Activated CD8-positive, alpha-beta T cell treated with anti-CD3 and anti-CD28 coated beads, Interleukin-2, amount 10 ng/mL, durations not matched to agents 7 days and 5 days (primary cell): ENCODE measurements at places on chromosomes 7 and 10.

DNA sequence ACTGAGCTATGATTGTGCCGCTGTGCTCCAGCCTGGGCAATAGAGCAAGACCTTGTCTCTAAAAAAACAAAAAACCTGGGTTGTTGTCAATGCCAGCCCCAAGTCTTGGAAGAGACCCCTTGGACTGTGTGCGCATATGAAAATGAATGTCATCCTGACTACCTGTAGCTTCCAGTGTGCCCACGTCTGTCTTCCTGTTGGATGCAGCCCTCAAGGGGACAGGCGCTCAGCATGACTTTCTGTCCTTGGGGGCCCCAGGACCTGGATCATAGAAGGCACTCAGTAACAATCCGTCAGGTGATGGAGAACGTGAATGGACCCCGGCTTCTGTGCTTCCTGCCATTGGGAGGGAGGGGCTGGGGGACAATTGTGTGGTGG lies 9.0 kb downstream of the PRF1 start:
- no peak for DNase-seq

DNA sequence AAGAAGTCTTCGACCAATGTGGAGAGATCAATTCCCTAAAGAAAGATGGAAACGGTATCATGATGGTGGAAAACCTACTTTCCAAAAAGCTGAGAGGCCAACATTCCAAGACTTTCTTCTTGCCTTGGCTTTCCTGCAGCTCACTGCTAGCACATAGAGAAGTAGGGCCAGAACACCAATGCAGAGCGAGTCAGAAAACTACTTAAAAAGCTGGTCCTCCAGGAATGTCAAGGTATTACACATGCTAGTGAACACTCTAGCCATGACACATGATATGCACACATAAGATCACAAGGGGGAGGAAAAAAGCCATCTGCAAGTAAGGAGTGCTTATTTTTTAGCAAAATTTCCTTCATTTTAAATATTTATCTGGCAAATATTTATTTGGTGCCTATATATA lies 22.7 kb downstream of the GPAM start:
- no peak for DNase-seq

DNA sequence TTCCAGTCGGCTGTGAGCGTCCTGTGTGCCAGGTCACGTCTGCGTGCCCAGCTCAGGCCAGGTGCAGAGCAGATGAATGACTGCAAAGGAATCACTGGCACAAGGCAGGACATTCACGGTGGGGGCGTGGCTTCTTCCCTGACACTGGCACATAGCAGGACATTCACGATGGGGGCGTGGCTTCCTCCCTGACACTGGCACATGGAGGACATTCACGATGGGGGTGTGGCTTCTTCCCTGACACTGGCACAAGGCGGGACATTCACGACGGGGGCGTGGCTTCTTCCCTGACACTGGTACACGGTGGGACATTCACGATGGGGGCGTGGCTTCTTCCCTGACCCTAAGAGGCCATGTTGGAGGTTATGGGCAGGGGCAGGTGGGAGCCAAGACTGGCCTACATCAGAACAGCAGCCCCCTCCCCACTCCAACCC lies 64.3 kb downstream of the MYL10 start:
- no peak for DNase-seq

DNA sequence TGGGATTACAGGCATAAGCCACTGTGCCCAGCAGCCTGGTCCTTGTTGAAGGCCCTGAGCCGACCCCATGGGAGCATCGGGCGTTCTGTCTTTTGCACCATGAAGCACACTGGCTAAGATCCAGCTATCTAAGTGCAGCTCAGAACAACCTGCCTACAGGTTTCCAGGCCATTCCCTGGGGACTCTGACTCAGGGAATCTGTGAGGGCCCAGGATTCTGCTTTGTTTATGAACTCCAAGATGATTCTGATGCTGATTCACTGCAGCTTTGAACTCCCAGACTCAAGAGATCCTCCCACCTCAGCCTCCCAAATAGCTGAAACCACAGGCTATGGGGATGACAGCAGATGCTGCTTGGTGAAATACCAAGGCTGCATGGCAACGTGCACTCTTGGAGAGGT lies 30.2 kb downstream of the NPTX2 start:
- DNase-seq, result no peak

DNA sequence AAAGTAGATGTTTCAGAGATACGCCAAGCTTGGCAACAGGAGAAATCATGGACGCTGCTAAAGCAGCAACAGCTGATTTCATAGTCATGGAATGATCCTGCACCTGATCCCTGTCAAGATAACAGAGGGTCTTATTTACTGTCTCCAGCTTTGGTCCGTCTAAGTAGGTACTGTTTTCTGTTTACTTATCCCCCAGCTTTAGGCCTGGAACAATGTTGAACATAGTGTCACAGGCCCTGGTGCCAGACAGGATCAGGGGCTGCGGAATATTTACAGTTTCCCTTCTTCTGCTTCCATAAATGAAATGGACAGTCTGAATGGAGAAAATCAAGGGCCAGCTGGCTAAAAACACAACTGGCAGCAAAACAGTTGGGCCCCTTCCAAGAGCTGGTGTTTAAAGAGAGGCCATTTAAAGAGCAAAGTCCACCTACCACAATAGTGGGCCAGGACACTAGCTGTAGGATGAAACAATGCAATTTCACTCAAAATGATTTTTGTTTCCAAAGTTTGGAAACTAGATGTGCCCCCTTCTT lies 2.9 kb downstream of the GPR37 start:
- no peak for DNase-seq

GRCh38 chr10:71241114-71241829 lies 28.9 kb downstream of the UNC5B start:
- DNase-seq, result no peak

DNA sequence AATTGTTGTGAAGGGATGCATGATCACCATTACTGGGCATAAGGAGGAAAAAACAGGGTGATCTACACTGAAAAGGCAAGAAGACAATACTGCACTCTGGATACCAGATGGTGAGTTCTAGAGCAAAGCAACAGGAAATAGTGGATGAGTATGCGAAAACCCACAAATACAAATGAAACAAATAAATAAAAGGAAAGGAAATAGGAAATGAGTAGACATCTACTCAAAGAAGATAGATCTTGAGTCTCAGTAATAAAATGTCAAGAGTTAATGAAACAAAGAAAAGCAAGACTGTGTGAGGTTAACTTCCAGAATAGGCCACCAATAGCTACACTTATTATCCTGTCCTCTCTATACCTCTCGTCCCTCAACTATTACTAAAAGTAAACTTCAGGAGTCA lies 11.7 kb downstream of the ORC5 start:
- DNase-seq, result no peak

GRCh38 chr10:61815496-61815895 lies 86.0 kb upstream of the ARID5B start:
- DNase-seq, result no peak

GRCh38 chr7:107501593-107501992 lies 31.7 kb downstream of the GPR22 start:
- DNase-seq, result peak; percentile 40

DNA sequence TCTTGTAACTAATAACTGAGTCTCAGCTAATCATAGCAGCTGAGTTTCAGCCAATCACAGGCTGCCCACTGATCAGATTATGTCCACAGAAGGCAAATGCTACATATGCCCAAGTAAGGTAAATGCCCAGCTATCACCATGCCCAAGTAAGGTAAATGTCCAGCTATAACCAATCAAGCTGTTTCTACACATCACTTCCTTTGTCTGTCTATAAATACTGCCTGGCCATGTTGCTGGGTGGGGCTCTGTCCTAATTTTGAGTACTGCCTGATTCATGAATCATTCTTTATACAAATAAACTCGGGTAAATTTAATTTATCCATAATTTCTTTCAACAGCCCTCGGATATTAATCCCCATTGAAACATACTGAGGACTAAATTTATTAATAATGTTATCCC lies 312.4 kb downstream of the CACNA2D1 start:
- no peak for DNase-seq

DNA sequence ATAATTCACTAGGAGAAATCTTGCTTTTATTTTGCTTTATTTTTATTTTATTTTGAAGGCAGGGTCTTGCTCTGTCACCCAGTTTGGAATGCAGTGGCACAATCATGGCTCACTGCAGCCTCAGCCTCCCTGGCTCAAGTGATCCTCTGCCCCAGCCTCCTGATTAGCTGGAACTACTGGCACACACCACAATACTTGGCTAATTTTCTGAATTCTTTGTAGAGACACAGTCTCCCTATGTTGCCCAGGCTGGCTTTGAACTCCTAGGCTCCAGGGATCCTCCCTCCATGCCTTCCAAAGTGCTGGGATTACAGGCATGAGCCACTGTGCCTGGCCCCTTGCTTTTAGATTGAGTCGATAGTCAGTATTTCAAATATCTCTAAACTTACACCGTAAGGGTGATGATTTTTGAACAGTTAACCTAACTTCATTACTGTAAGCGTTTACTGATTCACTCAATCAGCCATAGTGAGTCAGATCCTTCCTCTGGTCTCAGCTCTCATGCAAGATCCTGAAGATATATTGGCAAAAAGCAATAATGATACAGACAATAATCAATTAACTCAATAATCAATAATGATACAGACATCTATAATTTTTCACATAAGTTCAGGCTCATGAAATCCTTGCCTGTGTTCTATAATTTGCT lies 239.5 kb downstream of the KIAA1217 start:
- no peak for DNase-seq

DNA sequence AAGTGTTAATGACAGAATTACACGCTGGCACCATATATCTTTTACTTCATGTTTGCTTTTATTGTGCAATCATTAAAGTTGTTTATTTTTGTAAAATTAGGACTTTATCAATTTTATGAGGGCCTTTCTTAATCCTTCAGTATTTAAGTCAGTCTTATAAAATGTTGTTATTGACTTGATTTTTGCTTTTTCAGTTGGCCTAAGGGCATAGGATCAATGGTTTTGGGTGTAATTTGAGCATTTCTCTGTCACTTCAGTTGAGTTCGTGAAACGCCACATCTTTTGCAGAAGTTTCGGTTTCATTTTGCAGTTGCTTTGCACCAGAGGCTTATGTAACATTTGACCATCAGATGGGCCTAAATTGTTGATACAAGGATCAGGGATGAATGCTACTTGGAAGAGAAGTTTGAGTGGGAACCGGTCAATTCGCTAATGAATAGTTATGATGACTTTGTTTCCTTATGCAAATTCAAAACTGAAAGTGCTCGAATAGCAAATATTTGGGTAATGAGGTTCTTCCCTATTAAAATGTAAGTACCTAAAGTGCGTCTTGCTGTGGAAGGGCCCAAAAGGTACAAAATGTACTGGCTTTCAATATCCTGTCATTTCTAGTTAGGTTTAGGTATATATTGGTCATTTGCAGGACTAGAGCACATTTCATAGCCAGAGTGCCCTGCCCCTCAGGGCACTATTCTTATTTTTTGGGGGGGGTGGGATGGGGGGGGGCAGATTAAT lies 340.9 kb downstream of the LRMDA start:
- DNase-seq, result peak; percentile 31

GRCh38 chr7:90842430-90842788 lies 246.3 kb downstream of the CDK14 start:
- DNase-seq, result no peak

- DNase-seq, result no peak
Observed at GRCh38 chr7:147611431-147611830, 979.1 kb upstream of the C7orf33 start.

GRCh38 chr10:92722349-92722748 lies 32.6 kb downstream of the HHEX start:
- DNase-seq, result no peak

DNA sequence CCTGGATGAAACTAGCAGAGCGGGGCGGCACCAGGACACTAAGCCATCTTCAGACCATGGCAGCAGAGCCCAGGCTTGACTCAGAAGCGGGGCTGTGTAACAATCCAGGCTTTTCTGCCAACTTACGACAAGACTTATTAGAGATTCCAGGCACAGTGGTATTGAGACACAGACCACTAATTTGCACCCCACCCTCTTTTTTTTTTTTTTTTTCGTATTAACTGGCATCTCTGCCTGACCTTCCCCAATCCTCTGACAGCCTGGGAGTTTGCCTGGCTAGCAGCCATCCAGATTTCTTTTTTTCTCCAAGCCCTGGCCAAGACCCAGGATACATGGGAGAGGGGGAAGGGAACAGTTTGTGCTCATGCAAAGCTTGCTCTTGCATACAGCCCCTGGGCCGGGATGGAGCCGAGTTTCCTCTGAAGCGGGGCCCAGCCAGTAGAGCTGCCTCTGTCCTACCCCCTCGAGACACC lies 182.4 kb downstream of the PLXNA4 start:
- DNase-seq, result no peak

- DNase-seq, result no peak
Observed at GRCh38 chr7:23893176-23893941, 183.3 kb downstream of the STK31 start.

GRCh38 chr7:39434012-39434411 lies 132.2 kb upstream of the YAE1 start:
- DNase-seq, result no peak

GRCh38 chr7:134546955-134547354 lies 2.0 kb upstream of the AKR1B15 start:
- no peak for DNase-seq

- DNase-seq, result no peak
Observed at GRCh38 chr10:97224483-97225435, 39.0 kb upstream of the SLIT1 start.

DNA sequence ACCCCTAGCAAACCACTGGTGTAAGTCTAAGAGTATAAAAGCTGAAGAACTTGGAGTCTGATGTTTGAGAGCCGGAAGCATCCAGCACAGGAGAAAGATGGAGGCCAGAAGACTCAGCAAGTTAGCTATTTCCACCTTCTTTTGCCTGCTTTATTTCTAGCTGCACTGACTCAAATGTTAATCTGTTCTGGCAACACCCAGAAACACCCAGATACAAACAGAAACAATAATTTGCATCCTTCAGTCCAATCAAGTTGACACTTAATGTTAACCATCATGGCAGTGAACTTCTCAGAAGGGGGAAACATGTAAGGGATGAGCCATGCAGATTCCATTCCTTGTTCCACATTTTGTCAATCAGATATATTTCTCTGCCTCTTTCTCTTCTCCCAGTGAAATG lies 101.8 kb upstream of the FERD3L start:
- DNase-seq, result no peak

GRCh38 chr10:132152896-132153580 lies 33.7 kb upstream of the DPYSL4 start:
- DNase-seq, result no peak

- no peak for DNase-seq
Observed at GRCh38 chr7:11485636-11486035, 346.4 kb downstream of the THSD7A start.

GRCh38 chr10:48996-49395 lies at the start of gene TUBB8:
TSS of gene TUBB8 (minus strand) at chr10:49296. CDS start at chr10:49238, 58 bp downstream.
- no peak for DNase-seq

GRCh38 chr7:13411151-13411550 lies 578.3 kb downstream of the ETV1 start:
- no peak for DNase-seq

GRCh38 chr10:31413325-31413724 lies 94.3 kb downstream of the ZEB1 start:
- no peak for DNase-seq
